HL-60 (cell line): ENCODE measurements at places on chromosomes 2 and 18.

- DNase-seq: no peak
These were observed 269.0 kb upstream of the COL3A1 start for GRCh38 chr2:188705191-188705590.

GRCh38 chr2:203637471-203638167, 68.8 kb upstream of the CD28 start:
- DNase-seq: no peak

DNA sequence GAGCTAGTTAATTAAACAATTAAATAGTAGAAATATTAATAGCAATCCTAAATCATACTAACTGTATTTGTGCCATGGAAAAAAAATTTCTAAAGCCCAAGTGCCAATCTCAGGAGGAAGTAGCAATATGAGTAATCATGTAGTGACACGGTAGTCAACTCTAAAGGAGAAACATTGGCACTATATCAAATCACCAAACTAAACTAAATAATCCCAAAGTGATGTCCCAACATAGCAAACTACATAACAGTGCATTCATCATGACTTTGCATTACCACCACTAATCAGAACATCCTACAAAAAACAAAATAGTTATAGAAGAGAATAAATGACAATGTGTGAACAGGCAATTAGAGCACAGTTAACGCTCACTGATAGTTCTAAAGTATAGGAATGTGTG, 195.1 kb downstream of the EXOC6B start:
- DNase-seq: no peak

DNA sequence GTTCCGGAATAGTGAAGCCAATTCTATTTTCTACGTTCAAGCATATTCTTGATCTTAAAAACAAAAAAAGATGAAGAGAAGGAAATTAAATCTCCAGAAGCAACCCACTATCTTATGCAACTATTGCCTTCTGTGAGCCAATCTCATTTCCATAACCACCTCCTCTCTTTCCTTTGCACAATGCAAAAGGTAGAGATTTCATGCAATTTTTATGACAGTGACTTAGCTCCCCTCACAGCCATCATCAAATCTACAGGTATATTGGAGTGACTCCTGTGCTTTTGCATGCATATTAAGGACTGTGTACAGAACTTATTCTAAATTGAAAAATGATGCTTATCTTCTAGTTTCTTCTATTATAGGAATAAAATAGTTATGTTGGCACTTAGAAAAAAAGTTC, 191.8 kb downstream of the DCC start:
- no peak for DNase-seq

GRCh38 chr2:236565879-236566402, 3.7 kb upstream of the ACKR3 start:
- no peak for DNase-seq

DNA sequence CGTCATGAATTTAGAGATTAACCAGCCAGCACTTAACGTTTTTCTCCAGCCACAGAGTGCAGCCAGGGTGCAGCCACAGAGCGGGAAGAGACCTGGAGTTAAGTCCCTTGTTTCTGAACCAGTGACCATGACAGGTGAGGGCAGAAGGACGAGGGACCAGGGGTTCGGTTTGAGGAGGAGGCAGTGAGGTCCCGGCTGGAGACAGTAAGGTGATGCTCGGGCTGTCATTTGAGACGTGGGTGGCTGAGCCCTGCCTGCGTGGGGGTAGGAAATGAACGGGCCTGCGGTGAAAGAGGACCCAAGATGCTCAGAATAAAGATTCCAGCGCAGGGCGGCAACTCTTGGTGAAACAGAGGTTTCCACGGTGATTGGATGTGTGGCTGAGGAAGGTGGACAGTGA, 205.9 kb downstream of the SNTG2 start:
- DNase-seq: no peak

GRCh38 chr2:237774811-237775553, 23.6 kb upstream of the RBM44 start:
- peak; percentile 6 for DNase-seq

DNA sequence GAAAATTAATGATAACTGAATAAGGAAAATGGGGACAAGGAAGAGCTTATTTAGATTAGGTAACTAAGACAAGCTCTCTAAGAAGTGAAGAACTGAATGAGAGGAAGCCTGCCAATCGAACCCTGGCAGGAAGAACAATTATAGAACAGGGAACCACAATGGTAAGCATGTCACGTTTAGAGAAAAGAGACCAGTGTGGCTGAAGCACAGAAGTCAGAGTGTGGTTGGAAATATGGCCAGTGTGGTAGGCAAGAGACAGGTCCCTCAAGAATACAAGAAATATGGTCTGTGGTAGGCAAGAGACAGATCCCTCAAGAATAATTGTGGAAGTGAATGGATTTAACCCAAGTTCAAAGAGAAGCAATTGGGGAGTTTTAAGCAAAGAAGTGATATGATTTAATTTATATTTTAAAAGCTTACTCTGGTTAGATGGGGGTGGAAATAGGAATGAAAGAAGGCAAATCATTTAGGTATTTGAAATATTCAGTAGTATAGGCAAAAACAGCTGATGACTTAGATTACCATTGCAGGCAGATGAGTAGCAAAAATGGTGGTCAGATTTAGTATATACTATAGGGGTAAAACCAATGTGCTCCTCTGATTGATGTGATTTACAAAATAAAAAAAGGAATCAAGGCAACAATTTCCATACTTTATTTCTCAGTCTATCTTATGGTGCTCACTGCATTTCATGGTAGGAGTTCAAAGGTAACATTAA, 38.8 kb upstream of the ERMN start:
- peak; percentile 16 for DNase-seq

DNA sequence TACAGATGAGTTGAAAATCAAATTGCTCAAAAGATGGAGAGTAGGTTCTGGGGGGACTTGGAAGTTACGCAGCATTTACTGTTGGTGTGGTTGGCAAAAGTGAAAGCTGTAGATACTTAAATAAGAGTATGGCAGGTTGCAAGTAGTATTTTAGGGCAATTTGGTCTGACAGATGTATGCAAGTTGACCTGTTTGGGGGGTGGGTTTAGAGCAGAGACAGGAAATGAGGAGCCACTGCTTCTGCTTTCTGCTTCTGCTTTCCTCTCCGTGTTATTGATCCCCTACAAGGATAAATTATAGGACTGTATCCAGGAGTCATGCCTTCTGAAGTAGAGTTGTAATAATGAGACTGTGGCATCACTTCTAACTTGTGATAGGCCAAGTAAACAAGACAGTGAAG, 71.2 kb downstream of the EPAS1 start:
- DNase-seq: no peak

- no peak for DNase-seq
These were observed 97.2 kb upstream of the GLI2 start for GRCh38 chr2:120638450-120638849.

DNA sequence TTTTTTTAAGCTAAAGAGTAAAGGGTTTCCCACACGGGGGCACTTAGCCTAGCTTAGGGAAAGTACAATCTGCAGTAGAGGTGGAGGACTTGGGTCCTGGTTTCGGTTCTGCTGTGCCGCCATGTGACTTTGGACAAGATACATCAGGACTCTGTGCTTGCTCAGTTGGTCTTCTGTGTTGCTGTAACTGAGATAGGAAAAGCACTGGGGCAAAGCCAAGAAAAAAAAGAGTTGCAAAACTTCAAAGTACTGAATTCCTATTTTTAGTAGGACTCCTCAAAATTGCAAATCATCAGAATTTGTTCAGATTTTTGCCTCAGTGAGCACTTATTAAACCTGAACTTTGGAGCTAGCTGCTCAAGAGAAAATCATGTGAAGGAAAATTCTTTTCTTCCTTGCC, 96.3 kb upstream of the STON1 start:
- DNase-seq: no peak

- DNase-seq: no peak
These were observed 28.0 kb upstream of the LMAN1 start for GRCh38 chr18:59386909-59387686.

DNA sequence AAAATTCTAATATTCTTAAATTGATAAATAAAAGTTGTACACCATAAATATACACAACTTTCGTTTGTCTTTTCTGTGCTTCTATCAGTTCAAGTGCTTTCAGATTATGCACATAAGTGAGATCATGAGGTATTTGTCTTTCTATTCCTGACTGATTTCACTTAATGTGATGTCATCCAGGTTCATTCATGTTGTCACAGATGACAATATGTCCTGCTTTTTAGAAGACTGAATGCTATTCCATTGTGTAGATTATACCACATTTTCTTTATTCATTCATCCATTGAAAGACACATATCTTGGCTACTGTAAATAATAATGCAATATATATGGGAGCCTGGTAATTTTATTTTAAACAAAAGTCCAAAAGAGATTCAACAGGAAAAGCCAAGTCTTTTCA, 190.1 kb upstream of the ERBB4 start:
- no peak for DNase-seq

- DNase-seq: no peak
These were observed 46.0 kb downstream of the TNS1 start for GRCh38 chr2:217956586-217957457.

GRCh38 chr2:71595569-71595968, 142.2 kb downstream of the DYSF start:
- no peak for DNase-seq

DNA sequence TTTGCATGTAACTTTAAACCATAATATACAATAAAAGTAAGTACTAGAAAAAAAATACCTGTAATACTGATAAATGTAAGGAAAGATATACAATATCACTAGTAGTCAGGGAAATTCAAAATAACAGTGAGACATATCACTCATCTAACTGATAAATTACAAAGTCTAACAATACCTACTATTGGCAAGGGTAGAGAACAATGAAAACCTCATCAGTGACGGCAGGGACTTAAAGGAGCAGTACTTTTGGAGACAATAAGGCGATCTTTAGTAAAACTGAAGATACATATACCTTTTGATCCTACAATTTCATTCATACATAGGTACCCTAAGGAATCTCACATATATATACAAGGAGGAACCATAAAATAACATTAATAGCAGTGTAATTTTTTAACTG, 24.9 kb downstream of the C2orf76 start:
- no peak for DNase-seq

DNA sequence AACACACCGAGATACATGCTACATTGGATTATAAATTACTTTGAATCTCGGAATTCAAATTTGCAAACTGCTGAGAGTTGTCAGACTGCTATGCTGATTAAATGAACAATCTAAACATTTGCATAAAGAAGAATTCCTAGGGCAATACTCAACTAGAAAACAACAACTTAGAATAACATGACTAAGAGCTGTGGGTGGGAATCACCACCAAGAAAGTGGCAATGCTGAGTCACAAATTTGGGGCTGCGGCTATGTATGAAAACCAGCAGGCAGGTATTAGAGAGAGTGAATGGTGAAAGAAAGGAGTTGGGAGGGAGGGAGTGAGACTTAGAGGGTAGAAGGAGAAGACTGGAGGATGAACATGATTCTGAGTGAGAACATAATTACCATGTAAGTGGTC, 559.5 kb downstream of the PIK3C3 start:
- no peak for DNase-seq

- DNase-seq: no peak
These were observed 170.8 kb downstream of the TMEM18 start for GRCh38 chr2:506451-506850.

- no peak for DNase-seq
These were observed 80.8 kb upstream of the LCLAT1 start for GRCh38 chr2:30366199-30366691.

DNA sequence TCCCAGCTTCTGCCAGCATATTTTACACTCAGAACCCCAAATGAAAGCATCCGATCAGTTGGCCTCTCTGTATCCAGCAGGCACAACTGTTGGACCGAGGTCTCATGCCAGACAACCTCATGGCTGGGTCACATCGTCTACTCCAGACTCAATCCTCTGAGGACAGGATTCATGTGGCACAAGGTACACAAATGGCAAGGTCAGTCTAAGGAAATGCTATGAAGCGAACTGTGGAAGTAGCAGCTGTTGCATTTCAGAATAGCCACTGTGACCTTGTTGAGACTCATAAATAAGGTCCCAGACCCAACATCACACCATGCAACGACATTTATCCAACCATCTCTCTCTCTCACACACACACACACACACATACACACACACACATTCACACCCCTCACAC, 7.1 kb upstream of the FZD7 start:
- DNase-seq: no peak

GRCh38 chr2:64562148-64562784, 38.1 kb downstream of the AFTPH start:
- no peak for DNase-seq

DNA sequence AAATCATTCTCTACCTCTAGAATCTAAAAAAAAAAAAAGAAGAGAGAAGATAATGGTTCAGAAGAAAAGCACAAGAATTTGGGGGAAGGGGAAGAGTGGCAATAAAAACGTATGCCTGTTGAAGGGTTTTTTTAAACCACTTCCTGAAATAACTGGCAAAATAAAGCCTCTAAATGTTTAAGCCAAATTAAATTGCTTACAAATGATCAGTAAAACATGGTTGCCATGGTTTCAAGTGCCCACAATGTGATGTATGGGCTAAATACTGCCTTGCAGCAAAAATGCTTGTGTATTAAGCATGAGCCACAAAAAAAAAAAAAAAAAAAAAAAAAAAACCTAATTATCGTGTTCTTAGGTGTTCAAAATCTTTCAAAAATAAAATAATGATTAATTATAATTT, 60.8 kb downstream of the RBM43 start:
- no peak for DNase-seq

GRCh38 chr2:124834331-124834730, 809.2 kb downstream of the CNTNAP5 start:
- no peak for DNase-seq

DNA sequence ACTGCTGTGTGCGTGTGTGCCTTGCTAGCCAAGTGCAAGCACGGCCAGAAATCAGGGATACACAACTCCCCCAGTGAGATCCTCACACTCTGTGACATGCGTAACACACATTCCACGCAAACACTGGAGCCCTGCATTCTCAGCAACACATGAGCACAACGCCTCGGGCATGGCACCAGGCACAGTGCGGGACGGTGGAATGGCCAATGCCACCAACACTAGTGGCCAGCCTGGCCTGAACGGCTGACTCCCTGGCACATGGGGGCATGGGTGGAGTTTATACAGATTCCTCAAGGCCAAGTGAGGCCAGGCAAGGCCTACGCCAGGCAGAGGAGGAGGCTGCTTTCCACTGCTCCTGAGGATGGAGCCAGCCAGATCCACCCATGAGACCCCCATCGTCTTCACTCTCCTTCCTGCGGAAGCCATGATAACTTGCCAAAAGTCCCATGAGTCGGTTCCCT, 56.2 kb downstream of the ANKMY1 start:
- no peak for DNase-seq

GRCh38 chr2:239440511-239440959, 39.7 kb upstream of the HDAC4 start:
- DNase-seq: no peak
